ENCODE measurements at places on chromosomes 6 and 20.
A peak's percentile ranks its signal among the peaks of the same experiment; 100 is the strongest.

- no peak for DNase-seq
Observed at GRCh38 chr6:125867483-125867942, 76.8 kb downstream of the NCOA7 start.

DNA sequence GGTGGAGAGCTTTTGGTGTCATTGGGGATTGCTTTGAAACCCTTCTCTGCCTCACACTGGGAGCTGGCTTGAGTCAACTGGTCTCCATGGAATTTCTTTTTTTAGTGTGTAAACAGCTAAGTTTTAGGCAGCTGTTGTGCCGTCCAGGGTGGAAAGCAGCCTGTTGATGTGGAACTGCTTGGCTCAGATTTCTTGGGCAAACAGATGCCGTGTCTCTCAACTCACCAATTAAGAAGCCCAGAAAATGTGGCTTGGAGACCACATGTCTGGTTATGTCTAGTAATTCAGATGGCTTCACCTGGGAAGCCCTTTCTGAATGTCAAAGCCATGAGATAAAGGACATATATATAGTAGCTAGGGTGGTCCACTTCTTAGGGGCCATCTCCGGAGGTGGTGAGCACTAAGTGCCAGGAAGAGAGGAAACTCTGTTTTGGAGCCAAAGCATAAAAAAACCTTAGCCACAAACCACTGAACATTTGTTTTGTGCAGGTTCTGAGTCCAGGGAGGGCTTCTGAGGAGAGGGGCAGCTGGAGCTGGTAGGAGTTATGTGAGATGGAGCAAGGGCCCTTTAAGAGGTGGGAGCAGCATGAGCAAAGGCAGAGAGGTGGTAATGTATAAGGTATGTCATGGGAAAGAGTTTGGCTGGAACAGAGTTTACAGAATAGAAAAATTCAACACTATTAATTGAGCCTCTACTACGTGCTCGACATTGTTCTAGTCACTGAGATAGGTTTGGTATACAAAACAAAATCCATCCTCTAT is 31.2 kb downstream of the SRSF3 start:
- no peak for DNase-seq

GRCh38 chr6:64083261-64083660 is 447.7 kb downstream of the PHF3 start:
- DNase-seq = no peak

- no peak for DNase-seq
Observed at GRCh38 chr20:40339661-40340449, 349.2 kb downstream of the MAFB start.

DNA sequence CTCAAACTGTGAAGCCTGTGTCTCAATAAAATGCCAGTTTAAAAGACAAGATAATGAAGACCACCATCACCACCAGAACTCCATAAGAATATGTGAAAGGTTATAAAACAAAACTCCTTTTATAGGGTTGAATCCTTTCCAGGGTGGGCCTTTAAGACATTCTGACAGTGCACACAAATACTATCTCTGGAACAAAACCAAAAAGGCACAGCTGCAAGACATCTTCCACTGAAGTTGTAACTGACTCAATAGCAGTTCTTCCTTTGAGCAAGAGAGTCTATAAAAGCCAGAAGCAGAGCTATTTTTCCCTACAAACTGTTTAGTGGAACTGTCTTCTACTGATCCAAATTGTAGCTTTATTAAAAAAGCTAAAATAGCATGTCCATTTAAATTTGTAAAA is 81.6 kb downstream of the EPB41L2 start:
- DNase-seq = no peak

DNA sequence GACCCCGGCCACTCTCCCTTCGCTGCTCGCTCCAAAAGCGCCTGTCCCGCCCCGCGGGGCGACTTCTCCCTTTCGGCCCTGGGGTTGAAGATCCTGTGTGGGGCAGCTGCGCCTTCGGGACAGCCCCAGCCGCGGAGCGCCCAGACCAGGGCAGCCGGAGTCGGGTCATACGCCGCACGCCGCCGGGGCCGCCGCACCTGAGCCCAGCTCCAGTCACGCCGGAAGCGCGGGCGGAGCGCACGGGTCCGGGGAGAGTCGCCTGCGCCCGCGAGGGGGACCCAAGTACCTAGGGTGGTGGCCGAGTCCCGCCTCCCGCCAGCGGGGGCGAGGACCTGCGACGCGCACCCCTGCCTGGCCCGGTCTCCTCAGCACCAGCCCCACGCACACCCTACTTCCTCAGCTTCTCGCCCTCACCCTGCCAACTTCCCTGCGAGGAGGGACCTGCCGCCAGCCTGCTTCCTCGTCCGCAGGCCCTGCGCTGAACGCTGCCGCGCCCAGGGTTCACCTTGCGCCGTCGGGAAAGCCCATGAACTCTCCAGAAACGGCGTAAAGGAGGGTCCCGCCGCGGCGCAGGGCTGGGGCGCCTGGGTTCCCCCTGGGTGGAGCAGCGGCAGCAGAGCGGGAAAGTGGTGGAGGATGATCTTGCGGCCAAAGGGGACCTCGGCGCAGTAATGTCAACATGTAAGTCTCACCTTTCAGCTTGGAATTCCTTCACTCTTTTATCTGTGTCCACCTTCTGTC is at the start of gene ADGRG6:
ADGRG6 (plus strand) TSS at position 357 of the 741 bp plus-strand sequence; CDS start at position 680, 323 bp downstream.
- peak; percentile 47 for DNase-seq

GRCh38 chr20:32448306-32449056 is 90.3 kb downstream of the ASXL1 start:
- DNase-seq = no peak

GRCh38 chr6:72457738-72458137 is 164.1 kb upstream of the KCNQ5 start:
- no peak for DNase-seq

DNA sequence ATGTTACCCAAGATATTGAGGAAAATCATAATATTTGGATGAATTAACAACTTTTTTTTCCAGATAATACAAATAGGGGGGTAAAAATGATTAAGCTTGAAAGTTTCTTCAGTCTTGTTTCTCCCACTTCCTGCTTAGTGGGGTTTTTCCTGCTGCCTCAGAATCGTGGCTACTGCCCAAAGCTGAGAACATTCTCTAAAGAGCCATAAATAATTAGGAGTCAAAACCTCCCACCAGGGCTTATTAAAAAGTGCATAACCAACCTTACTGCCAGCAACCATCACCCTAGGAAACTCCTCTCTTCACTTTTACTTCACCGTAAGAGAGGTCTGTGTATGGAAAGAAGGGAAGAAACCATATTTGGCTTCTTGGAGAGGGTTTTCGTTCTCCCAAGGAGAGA is 9.0 kb upstream of the LCA5 start:
- DNase-seq = no peak

DNA sequence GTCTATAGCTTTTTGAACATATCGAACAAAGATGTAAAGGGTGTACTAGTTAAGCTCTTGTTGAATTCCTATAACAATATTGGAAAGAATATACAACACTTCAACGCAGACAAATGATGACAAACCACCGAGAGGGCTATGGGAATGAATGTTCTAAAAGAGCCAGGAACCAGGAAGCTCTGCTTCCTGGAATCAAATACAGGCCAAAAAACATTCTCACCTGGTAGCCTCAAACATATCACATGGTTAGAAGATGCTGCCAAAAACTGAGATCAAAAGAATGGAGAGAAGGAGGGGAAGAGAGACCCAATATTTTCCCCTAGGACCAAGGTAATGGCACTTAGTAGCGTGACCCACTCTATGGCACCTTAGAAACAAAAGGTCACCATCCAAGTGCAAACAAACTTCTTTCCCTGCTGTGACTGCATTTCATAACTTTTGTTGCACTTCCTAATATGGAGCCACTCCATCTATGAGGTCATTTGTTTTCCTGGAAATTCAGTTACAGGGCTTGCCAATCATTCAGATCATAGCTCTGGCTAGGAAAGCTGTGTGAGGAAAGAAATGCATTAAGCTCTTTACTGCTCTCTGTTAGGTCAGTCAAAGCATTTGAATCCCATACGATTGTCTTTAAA is 199.2 kb upstream of the NT5E start:
- DNase-seq = no peak

GRCh38 chr6:140811642-140812041 is 1321.1 kb upstream of the GJE1 start:
- DNase-seq = no peak

DNA sequence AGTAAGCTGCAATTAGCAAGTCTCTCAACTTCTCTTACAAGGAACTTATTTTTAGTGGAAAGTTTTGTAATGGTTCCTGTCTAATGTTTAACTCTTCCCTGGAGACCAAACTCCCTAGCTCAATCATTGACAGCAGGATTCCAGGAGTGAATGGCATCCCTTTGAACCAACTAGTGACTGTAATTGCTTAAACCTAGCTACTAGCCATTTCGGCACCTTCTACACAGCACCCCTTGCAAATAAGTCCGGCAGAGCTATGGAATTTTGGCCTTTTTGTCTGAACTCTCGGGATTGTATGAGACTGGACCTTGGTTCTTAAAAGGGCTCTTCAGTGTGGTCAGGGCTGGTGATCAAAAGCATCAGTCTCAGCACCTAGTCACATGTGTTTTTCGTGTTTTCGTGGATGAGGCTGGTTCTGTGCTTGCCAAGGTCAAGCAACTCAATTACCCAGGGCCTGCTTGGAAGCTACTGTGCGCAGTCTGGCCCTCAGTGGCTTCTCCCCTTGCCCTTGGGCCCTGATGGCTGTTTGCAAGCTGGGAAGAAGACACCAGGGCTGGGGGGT is 135.3 kb upstream of the NEDD9 start:
- peak; percentile 44 for DNase-seq

DNA sequence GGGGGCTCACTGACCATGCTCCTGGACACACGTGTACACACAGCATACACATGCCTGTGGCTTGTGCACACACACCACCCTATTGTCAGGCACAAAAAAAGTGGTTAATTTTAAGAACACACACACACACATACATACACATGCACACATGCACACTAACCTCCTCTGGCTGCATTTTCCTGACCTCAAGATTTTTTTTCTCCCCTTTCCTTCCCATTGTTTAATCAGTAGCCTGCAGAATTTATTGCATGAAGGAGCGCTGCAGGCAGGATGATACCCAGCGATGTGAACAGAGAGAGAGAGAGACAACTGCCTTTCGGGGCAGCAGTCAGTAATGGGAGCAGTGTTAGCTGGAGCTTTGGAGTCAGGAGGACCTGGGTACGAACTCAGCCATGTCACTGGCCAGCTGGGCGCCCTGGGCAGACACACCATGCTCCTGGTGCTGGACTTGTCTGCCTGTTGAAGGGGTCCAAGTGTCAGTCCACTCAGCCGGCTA is 990 bp upstream of the TRAF3IP2 start:
- no peak for DNase-seq

DNA sequence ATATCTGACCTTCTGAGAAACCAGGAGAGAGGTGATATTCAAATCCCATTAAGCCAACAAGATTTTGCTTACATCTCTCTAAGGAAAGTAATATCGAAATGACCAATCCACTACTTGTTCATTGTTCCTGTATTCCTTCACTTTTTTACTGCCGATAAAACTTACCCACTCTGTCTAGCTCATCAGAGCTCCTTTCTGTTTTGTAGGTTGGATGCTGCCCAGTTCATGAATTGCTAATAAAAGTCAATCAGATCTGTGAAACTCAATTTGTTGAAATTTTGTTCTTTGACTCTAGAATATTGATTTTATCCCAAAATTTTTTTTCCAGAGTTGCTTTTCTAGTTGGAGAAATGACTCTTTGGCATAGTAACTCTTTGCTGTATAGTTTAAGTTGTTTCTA is 148.9 kb upstream of the INSM1 start:
- DNase-seq = no peak

DNA sequence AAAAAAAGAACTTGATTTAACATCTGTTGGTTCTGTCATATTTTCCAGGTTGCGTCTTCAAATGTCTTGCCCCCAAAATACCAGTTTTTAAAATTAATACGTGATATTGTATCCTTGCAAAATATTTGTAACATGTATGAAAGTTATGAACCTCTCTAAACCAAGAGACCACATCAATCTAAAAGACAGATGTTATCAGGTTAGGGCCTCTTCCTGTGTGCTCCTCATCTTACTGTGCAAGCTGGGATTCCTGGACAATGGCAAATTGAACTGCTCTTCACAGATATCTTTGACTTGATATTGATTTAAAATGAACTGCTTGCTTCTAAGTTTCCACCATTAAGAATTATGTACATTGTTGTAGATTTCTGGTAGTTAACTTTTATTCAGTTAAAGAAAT is 9.6 kb downstream of the TMEM239 start:
- DNase-seq = no peak

- no peak for DNase-seq
Observed at GRCh38 chr6:92979281-92979680, 440.1 kb downstream of the EPHA7 start.

GRCh38 chr6:33410711-33411631 is at the start of gene PHF1:
PHF1 (plus strand) TSS chr6:33411014; CDS start chr6:33412264, 1,250 bp downstream.
- peak; percentile 68 for DNase-seq

GRCh38 chr6:167402195-167402686 is 77.4 kb downstream of the TTLL2 start:
- no peak for DNase-seq

DNA sequence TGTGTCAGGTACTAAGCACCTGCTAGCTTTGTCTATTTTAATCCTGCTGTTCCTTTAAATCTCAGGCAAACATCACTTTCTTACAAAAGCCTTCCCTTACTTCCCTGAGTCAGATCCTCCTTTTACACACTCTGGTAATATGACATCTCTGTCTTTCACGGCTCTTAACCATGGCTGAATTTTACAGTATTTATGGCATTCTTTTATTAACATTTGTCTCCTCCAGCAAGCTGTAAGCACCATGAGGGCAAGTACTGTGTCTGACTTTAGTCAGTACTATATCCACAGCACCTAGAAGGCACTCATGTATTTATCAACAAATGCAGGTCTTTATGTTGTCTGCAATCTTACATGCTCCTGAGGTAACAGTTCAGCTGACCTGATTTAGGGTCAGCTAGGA is 33.7 kb upstream of the HBS1L start:
- no peak for DNase-seq

DNA sequence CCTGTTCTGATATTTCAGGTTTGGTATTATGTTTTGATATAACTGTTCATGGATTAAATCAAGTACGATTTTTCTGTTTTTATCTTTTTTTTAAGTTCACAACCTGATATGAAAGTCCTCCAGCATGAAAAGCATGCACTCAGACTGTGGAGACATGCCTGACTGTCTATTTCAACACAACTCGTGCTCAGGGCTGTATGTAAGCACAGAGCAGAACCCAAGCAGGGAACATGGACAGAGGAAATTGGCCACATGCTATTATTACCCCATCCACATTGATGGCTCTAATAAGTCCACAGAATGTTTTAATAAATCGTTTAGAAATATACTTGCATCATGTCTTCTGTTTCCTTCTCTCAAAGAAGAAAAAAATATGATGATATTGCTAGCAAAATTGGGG is 730.4 kb downstream of the C6orf118 start:
- no peak for DNase-seq

- no peak for DNase-seq
Observed at GRCh38 chr6:111522393-111523020, 39.5 kb upstream of the REV3L start.

GRCh38 chr20:37343212-37343993 is 2.5 kb upstream of the SRC start:
- no peak for DNase-seq

DNA sequence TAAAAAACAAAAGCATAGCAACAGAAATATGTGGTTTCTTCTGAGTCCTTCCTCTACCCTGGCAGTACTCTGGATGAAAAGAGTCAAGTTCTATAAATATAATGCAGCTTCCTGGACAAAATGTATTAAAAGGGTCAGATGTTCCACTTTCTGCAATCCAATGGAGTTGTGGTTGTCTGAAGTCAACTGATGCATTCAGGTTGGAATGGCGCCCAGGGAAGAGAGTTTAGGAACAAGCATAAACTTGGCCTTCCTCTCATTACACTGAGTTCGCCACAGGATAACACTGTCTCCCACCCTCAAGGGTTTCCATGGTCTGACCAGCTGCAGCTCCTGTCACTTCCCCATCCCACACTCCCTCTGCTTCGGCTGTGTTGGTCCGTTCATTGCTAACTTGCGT is 66.4 kb downstream of the PLEKHG1 start:
- DNase-seq = no peak

GRCh38 chr6:75333676-75334200 is 49.1 kb upstream of the TMEM30A start:
- no peak for DNase-seq
